Hepatic stellate cell (primary cell): ENCODE measurements at places on chromosomes 6 and 20.

DNA sequence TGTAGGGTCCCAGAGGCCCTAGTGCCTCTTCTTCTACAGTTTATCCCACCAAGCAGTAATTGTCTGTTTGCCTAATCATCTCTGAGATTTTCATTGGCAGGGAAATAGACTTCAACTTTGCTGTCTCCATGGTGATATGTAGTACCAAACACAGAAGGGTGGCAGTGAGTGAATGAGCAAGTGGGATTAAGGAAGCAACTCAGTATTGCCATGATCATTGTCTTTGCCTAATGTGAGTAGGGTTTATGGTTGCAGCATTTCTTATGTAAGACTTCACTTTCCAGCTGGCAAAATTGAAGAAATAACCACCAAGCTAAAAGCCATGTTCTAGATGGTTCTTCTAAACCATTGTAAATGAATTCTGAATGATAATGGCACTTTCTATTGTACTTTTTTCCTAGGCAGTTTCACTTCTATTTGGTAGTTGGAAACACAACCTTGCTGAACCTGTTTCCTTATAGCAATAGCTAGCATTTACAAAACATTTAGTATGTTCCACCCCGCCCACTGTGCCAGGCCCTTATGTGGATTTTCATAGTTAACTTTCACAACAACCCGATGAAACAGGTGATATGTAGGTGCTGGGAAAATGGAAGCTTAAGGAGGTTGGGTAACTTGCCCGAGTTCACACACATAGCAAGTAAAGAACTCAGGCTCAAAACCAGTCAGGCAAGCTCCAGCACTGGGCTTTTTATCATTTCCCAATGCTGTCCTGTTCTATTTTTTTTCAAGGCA, 32.0 kb downstream of the ZC2HC1B start:
- no peak for DNase-seq

DNA sequence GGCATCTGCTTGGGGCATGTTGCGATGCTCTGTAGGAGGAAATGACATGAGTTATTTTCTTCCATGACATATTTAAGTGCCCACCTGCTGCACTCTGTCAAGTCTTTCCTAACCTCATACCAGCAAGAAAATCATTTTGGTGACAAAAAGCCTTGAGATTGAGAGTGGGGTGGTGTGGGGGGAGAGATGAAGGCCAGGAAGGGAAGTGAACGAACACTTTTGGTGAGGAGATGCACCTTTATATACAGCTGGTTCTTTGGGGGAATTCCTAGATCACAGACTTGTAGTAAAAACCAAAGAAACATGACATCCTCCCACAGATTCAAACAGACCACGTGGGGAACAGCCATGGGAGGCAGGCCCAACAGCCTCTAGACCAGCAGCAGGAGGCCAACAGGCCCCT, 26.1 kb downstream of the NCOA5 start:
- no peak for DNase-seq

GRCh38 chr6:100627911-100628758, 163.4 kb upstream of the SIM1 start:
- DNase-seq, result no peak

GRCh38 chr6:1496836-1497760, 107.7 kb downstream of the FOXF2 start:
- no peak for DNase-seq

DNA sequence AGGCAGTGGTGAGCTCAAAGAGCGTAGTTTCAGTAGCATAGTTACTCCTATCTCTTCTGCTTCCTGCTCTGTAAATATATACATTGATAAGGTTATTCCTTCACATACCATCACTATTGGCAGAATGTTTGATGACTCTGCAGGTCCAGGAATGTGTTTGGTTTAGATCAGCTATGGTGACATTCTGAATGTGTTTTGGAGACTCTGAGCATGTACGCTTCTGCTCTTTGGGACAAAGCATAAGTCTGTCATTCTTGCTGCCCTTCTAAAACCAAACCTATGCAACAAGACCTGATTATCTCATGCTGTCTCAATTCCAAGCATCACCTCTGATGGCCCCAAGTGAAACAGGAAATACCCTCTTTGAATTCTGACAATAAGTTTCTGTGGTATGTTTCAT, 1074.3 kb downstream of the KIF16B start:
- no peak for DNase-seq

GRCh38 chr20:54361475-54361874, 113.9 kb upstream of the DOK5 start:
- DNase-seq, result no peak

GRCh38 chr20:56091628-56092234, 86.4 kb upstream of the CBLN4 start:
- DNase-seq, result no peak

GRCh38 chr6:26158076-26158580, 70.9 kb downstream of the HFE start:
- DNase-seq, result no peak

DNA sequence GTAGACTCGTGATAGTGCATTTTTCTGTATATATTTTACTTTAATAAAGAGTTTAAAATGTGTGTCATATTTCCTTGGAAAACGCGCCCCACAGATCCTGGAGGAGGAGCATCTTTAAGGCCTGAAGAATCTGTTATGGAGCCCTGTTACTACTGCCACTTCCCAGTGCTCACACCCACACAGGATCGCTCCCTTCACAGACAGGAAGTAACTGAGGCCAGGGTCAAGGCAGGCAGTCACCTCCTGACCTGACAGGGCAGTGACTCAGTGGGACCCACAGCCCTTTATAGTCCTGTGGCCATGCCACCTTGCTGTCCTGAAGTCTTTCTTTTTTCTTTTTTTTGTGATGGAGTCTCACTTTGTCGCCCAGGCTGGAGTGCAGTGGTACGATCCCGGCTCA, 9.0 kb downstream of the RRBP1 start:
- no peak for DNase-seq

DNA sequence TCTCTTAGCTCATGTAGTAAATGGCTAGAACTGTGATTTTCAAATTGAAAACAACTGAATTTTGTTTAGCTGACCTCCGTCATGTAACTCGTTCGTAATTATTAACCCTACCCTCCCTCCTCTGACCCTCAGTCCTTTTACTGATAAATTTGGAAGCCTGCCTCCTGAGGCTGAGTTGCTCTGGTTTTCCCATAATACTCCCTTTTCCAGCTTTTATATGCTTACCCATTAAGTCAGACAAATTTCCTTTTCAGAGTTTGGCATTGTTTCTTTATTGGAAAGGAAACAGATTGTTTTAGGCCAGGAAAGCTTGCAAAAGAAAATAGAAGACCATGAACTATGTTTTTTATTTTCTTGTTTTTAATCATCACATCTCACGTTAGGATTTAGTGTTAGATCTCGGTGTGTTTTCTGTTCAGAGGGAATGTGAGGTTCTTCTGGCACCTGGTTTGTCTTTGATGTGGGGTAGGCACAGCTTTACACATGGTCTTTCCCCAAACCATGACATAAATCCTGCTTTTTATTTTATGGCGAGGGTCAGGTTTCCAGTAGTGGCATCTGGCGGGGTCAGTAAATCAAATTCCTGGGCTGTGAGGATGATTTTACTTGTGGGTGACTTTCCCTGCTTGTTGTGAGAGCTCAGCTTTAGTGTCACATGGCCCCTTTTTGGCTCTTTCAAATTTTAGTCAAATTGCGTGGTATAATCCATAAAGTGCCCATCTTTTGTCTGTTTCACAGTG, 24.5 kb downstream of the PLCB4 start:
- no peak for DNase-seq

DNA sequence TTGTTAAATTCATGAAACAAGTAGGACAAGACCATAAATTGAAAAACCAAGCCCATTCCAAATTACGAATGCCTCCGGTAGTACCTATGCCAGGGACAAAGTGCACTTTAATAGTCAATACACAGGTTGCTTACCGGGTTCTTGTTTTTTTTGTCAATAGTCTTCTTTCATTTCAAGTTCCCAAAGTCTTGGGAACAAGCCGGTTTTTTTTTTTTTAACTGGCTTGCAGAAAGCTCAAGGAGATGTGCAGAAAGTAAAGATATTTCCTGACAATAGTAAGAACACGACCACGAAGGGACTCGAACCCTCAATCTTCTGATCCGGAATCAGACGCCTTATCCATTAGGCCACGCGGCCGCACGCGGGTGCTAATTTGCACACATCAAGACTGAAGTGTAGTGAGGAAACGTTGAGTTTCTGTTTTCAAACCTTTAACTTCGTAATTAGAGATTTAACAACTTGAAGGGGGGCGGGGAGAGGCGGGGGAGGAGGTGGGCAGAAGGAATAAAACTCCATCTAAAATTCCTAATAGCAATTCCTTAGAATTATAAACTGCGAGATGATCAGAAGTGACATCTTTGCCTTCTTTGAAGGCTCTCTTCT, 181.0 kb downstream of the TRIM27 start:
- no peak for DNase-seq

GRCh38 chr6:2751871-2752270, 1.1 kb upstream of the MYLK4 start:
- DNase-seq, result no peak

- no peak for DNase-seq
Measured at GRCh38 chr6:108952776-108953486, 104.7 kb downstream of the ARMC2 start.

GRCh38 chr20:1367479-1367878, 25.4 kb downstream of the FKBP1A start:
- no peak for DNase-seq

DNA sequence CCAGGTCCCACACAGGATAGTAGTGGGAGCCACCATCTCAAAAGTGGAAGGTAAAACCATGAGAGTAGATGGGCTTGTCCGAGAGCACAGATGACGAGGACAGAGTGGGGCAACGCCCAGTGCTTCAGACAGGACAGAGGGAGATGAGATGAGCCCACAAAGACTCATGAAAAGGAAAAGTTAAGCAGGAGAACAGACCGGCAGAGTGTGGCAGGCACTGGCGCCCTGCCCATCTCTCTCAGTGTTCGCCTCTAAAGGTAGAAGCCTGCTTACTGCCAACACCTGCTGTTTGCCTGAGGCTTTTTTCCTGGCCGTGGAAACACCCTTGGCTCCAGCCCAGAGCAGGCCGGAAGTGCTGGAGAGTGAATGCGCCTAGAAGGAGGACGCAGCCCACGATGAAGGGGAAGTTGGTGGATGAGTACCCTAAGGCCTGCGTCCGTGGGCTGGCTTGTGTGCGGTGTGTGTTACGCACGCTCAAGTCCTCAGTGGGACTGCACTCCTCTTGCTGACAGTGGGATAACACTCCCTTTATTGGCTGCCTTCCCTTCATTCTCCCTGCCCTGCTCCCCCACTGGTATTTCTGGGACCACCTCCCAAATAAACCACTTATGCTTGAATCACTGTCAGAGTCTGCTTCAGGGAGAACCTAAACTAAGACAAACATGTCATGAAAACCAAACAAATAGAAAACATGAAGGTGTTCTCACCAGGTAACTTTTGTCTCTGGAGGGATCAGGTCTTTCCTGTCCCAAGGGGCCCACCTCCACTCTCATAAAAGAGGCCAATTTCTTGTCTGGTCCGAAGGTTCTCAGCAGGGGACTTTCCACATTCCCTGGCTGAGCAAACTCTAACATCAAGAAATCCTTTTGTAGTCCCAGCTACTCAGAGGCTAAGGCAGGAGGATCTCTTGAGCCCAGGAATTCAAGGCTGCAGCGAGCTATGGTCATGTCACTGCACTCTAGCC, 9.1 kb upstream of the FOXP4 start:
- no peak for DNase-seq

DNA sequence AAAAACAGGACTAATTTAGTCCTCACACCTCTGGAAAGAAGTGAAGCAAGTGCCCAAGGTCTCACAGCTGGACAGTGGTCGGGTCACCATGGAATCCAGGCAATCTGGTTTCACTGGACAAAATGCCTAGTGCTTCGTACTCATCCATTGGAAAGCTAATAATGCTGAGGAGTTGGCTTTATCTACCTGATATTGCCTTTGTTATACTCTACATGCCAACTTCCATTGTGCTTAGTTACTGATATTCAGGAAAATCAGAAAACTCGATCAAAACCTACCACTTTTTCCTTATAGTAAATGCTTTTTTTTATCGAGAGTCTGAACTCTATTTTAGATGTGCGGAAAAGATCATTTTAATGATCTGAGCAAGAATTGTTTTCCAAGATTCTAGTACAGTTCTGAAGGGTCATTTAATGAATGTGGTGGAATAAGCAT, 966 bp downstream of the CFAP206 start:
- no peak for DNase-seq

DNA sequence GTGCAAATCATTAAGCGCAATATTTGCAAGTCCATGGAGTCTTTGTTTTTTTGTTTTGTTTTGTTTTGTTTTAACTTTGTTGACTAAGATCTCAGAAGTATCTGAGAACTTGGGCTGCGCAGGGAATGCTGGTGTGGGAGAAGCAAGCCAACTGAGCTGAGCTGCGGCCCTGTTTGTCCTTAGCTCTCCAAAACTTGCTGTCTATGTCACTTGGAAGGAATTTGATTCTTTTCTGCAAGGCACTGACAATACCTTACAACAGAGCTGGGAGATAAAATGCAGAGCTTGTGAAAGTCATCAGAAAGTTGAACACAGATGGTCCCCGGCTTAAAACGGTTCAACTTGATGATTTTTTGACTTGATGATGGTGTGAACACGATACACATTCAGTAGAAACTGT, 5.4 kb downstream of the SLC22A23 start:
- DNase-seq, result no peak

DNA sequence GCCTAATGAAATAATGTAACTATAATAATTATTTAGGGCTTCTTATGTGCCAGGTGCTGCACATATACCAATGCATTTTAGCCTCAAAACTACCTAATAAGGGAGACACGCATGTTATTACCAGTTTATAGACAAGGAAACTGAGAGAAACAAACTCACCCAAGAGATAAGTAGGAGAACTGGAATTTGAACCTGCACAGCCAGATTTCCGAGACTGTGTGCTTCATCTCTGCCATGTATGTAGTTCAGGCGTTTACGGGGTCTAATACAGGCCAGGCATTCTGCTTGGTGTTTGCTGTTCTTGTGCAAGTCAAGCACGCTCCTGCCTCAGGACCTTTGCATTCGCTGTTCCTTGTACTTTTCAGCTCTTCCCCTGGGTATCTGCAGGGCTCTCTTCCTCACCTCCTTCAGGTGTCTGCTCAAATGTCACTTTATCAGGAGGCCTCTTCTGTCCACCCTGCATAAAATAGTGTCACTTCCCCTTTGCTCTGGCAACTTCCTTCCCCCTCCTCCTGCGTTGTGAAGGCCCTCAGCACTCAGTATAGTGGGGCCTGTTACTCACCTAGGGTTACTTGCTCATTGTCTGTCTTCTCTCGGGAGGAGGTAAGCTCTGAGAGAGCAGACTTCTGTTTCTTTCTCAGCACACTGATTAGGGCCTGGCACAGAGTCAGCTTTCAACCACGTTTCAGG, 6.1 kb upstream of the NSFL1C start:
- no peak for DNase-seq

GRCh38 chr20:36614781-36615557, 9.4 kb downstream of the RAB5IF start:
- no peak for DNase-seq

DNA sequence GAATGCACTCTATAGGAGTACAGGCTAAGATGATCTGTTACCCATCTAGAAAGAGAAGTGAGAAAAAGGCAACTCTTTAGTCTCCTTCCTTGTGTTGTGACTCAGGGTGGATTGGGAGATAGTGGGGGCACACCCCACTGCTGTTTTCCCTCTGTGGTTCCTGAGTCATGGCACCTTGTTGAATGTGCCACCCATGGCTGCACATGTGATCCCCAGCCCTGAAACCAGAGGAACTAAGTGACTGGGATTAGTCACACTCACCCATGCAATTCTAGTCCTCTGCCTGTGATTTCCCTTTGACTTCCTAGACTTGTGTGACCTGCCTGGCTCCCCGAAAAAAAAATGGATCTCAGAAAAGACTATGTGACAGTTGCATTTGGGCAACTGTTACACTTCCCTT, 48.6 kb upstream of the HTR1B start:
- no peak for DNase-seq

- no peak for DNase-seq
Measured at GRCh38 chr6:37182736-37183590, 13.0 kb downstream of the PIM1 start.

GRCh38 chr6:132962936-132963868, 148.8 kb downstream of the RPS12 start:
- peak; percentile 5 for DNase-seq
